ENCODE measurements at places on chromosomes 1 and 21.

- DNase-seq: no peak
Observed at GRCh38 chr1:208106218-208106617, 138.0 kb downstream of the PLXNA2 start.

- DNase-seq: no peak
Observed at GRCh38 chr1:89800022-89800655, 20.7 kb upstream of the LRRC8D start.

GRCh38 chr1:243939167-243939848 is 89.3 kb upstream of the AKT3 start:
- DNase-seq: peak; percentile 73

DNA sequence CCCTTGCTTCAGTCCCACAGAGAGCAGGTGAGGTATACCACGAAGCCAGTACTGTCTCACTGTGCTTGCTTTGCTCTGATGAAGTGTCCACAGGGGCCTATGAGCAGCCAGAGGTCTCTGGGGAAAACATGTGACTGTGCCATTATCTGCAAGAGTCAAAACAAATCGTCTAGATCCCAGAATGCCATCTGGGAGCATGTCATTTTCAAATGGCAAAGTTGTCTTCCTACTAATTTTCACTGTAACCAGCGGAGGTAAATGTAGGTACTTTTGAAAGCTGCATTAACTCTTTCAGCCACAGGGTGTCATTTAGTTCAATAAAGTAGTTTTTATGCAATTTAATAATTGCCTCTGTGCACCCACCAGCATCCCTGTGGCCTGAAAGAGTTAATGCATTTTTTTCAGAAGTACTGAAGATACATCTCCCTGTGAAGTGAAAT is 173.6 kb upstream of the SGIP1 start:
- DNase-seq: no peak

- DNase-seq: no peak
Observed at GRCh38 chr21:34105947-34106541, 32.7 kb downstream of the MRPS6 start.

DNA sequence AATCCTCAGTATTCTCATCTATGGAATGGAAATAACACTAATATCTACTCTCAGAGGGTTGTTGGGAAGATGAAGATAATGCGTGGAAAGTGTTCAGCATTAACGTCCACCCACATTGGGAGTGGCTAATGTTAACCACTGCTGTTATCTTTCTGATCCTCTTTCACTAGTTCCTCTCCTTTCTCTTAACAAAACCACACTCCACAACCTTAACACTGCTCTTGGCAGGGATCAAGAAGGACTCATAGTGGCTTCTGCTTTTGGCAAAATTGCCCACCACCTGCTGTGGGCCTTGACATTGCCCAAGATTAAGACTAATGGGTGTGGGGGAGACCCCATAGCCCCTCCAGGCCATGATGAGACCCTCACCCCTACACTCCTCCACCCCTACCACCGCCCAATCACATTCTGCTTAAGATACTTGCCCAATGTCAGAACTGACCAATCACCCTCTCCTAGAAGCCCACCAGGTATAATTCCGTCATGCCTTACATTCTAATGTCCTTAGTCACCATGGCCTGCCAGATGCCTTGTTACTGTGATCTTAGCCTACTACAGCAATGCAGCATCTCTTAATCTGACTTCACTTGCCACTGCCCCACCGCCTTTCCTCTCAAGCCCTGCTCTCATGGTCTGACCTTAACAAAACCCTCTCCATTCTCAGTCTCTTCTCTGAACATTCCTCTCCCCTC is 27.1 kb downstream of the DHCR24 start:
- peak; percentile 24 for DNase-seq

GRCh38 chr1:75423136-75423535 is 187.8 kb downstream of the SLC44A5 start:
- DNase-seq: no peak

All from fibroblast of skin of right biceps (primary cell).